ENCODE measurements at places on chromosomes 4 and X.

DNA sequence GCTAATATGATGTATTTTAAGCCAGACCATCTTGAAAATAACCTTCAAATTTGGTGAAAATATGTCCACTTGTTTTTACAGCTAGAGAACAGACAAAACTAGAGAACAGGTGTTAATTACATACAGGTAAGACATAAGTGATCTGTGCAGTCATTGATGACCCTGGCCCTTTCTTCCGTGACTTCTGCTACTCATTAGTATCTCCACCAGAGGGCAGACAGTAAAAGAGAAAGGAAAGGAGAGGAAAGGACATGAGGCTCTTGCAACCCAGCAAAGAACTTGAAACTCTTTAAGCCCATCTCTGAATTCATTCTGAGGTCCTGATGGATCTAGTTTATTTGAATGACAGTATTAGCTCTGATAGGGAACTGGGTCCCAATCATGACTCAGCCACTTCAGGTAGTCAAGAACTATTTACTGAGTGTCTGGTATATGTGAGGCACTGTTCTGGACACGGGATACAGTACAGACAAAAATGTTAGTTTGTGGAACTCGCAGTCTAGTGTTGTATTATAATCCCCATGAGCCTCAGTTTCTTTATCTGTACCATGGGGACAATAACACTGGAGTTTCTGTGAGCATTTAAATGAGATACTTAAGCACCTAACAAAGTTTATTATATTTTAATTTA, 121.0 kb upstream of the TEX13D start:
- DNase-seq = no peak

GRCh38 chr4:122541996-122542395, 78.9 kb downstream of the IL21 start:
- no peak for DNase-seq

DNA sequence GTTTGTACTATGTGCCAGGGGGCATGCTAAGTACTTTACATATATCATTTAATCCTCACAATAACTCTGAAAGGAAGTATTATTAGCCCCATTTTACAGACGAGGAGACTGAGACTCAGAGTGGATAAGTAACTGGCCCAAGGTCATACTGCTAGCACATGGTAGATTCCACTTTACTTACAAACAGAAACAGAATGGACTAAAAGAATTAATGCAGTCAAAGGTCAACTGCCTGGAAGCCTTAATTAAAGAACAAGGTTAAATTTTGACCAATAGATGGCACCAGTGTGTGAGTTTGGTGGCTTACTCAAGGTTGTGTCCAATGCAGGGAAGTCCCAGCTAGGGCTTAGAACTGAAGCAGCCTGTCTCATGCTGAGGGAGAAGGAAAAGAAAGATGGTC, 4.7 kb downstream of the RIPPLY1 start:
- DNase-seq = peak; percentile 3

GRCh38 chr4:82891707-82892466, 934 bp upstream of the SEC31A start:
- no peak for DNase-seq

DNA sequence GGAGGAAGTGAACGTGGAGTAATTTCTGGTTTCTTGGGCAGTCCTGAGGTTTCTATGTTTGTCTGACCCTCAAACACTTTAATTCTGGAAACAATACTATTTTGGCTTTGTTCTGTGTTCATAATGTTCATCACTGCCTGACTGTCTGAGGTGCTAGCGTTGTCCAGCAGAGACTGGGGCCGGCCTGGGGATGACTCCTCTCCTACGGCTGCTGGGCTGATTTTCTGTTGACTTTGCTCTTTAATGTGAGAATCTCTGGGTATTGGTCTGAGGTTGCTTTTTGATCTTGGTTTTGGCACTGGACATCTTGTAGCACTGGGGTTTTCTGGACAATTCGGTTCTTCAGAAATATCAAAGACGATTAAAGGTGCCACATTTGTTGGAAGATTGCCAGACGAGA, 75.8 kb downstream of the RPS3A start:
- no peak for DNase-seq

Measured in NCI-H1930 (cell line).